ENCODE measurements at places on chromosomes 2 and 18. TPM values are rescaled to one million over a fixed set of nuclear protein-coding genes. Genes with fewer than 3 reads are reported as not detected.

- H3K27me3 ChIP-seq = no peaks in the 10 kb centered on the region
- H3K27ac ChIP-seq = no peak overlapping the region
- no peaks in the 10 kb centered on the region for H3K4me1 ChIP-seq
- H3K4me3 ChIP-seq = no peak overlapping the region
Measured at GRCh38 chr2:150351922-150352321, 135.5 kb downstream of the RND3 start.

GRCh38 chr2:150486539-150487484 is 655 bp downstream of the RND3 start:
- H3K36me3 ChIP-seq = peaks cover 3% of the 10 kb centered on the region
- no peak overlapping the region for H3K27ac ChIP-seq
- DNase-seq = no peak
- peaks cover 57% of the 10 kb centered on the region for H3K27me3 ChIP-seq
- peak overlapping the region; percentile 27 for H3K4me3 ChIP-seq
- H3K4me1 ChIP-seq = peaks cover 11% of the 10 kb centered on the region

DNA sequence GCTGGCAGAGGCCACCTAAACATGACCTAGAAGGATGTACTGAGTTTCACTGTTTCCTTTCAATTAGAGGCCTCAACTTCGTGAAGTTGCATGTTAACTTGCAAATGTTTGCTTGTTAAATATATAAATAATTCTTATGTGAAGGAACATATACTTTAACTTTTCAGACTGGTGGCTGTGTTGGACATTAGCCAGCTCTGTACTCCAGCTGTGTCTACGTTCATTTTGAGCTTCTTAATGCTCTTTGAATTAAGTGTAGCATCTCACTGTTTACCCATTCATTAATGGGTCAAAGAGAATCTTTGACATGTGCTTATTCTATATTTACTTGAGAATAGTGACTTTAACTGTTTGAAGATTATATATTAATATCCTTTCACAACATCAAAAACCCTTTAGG is 823.2 kb upstream of the ID2 start:
- no peaks in the 10 kb centered on the region for H3K36me3 ChIP-seq
- no peak overlapping the region for H3K4me3 ChIP-seq
- no peak overlapping the region for H3K27ac ChIP-seq
- H3K4me1 ChIP-seq = no peaks in the 10 kb centered on the region
- no peaks in the 10 kb centered on the region for H3K27me3 ChIP-seq

DNA sequence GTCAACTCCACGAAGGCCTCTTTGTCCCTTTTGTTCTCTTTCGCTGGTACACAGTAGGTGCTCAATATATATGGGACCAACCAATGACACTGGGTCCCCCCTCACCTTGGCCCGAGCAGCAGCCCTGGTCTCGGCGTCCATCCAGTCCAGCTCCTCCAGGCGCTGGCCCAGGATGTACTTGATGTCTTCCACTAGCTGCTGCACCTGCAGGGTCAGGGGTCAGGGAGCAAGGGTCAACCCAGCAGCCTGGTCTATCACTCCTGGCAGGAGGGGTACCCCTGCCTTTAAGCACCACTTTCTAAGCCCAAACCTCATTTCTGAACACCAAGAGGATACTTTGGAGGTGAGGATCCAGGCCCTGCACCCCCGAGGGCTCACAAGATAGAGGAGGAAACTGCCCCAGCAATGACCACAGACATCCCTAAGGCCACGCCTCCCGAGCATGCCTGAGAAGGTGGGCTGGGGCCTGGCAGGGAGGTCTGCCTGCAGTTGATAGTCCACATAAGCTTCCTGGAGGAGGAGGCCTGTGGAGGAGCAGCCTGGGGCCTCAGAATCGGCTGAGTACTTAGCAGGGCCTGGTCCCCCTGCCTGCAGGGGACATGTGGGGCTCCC is 4.2 kb downstream of the ECEL1 start:
- H3K36me3 ChIP-seq = no peaks in the 10 kb centered on the region
- no peak overlapping the region for H3K4me3 ChIP-seq
- H3K27ac ChIP-seq = no peak overlapping the region
- H3K27me3 ChIP-seq = peaks cover 22% of the 10 kb centered on the region
- H3K4me1 ChIP-seq = peaks cover 7% of the 10 kb centered on the region

GRCh38 chr2:215717501-215718381 is 281.9 kb upstream of the FN1 start:
- H3K4me1 ChIP-seq = peaks cover 4% of the 10 kb centered on the region
- H3K4me3 ChIP-seq = no peak overlapping the region
- DNase-seq = no peak
- H3K27ac ChIP-seq = no peak overlapping the region
- H3K36me3 ChIP-seq = no peaks in the 10 kb centered on the region

DNA sequence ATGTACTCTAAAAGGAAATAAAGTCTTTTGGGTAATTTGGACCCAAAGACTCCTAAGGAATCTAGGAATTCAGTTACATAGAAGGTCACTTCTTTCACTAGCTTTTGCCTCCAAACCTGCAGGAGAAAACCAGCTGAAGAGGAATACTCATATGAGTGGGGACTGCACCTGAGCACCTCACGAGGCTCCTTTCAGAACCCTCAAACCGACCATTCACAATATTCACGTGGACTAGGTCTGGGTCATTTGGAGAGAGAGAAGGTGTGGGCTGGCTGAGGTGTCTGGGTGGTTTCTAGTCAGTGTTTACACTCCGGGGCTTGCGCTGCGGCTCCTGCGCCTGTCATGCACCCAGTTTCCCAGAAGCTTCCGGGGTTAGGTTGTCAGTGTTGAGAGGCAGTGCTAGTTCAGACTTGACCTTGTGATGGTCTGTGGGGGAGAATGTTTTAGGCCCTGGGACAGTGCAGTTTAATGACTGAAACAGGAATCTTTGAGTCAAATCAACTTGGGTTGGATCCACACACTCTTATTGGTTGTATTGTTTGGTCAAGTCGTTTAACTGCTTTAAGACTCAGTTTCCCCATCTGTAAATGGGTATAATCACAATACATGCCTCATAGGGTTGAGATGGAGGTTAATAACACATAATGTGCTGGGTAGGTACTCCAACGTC is 78.4 kb downstream of the LIMS1 start:
- peaks cover 77% of the 10 kb centered on the region for H3K4me1 ChIP-seq
- H3K27ac ChIP-seq = peak overlapping the region; percentile 78
- H3K27me3 ChIP-seq = no peaks in the 10 kb centered on the region
- H3K36me3 ChIP-seq = peaks cover 3% of the 10 kb centered on the region

DNA sequence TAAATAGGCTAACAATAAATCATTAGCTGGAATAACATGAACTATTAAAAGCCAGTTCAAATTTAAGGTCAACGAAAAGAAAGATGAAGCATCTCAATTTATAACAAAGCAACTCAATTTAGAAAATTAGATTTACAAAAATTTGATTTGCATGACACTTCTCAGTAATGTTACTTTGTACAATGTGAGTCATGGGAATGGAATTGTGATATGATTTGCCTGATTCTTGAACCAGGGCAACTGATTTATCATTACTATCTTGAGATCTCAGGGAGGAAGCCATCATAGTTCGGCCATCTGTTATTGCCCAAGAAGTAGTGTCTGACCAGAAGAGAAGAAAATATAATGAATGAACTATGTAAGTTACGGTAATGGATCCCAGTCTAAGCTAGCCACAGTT is 193.1 kb downstream of the RIT2 start:
- no peak for DNase-seq
- no peaks in the 10 kb centered on the region for H3K27me3 ChIP-seq
- H3K36me3 ChIP-seq = no peaks in the 10 kb centered on the region
- no peaks in the 10 kb centered on the region for H3K4me1 ChIP-seq
- H3K27ac ChIP-seq = no peak overlapping the region

DNA sequence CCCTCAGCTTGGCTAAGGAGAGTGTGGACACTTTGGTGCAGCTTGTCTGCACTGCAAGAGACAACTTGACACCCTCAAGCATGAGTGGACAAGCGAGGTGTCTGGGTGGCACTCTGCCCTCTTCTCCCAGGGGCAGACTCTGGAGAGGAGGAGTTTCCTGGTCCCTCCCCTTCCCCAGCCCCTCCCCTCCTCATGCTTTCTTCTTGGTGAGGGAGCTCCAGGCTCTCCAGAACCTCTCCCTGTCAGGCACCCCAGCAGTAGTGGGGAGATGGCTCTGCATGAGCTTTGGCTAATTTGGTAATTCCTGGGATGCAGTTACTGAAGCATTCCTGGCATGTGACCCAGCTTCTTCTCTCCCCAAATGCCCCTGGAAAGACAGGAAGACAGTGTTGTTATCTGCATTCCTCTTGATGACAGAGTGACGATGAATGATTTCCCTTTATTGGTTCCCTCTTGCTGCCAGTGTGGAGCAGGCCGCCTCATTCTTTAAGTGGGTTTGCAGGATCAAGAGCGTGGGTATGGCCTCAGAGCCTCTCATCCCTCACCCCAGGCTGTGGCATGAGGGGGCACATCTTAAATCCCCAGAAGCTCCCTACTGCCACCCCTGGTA is 89.2 kb downstream of the STPG4 start:
- DNase-seq = no peak
- peaks cover 9% of the 10 kb centered on the region for H3K4me1 ChIP-seq
- no peak overlapping the region for H3K27ac ChIP-seq

GRCh38 chr2:202267495-202267894 is 1.9 kb downstream of the NOP58 start:
- no peak overlapping the region for H3K27ac ChIP-seq
- no peaks in the 10 kb centered on the region for H3K27me3 ChIP-seq
- peaks cover 5% of the 10 kb centered on the region for H3K36me3 ChIP-seq
- peak; percentile 30 for DNase-seq
- peaks cover 26% of the 10 kb centered on the region for H3K4me1 ChIP-seq

DNA sequence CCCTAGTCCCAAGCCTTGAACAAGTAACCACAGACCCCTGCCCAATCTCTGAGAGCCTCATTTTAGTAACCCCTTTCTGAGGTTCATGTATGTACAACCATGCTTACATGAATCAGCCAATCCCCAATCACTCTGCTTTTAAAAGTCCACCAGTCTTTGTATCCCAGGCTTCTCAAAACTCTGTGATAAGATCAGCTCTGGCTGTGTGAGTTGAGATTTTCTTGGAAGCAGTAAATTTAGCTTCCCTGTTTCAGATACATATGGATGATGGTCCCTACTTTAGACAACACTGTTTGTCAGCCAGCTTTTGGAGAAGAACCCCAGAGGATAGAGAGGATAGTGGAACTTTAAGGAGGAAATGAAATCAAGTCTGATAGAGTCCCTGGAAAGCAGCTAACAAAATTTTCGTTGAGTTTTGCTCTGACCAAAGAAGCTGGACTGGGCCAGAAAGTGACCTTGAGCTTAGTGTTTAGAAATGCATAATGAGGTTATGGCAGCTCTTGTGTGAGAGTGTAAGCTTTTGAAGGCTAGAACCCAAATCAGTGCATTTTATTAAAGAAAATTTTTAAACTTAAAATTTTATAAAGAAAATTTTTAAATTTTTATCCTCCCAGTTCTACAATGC is 3.7 kb downstream of the ADNP2 start:
- H3K36me3 ChIP-seq = peaks cover 12% of the 10 kb centered on the region
- DNase-seq = no peak
- H3K4me3 ChIP-seq = no peak overlapping the region
- peaks cover 27% of the 10 kb centered on the region for H3K4me1 ChIP-seq
- no peak overlapping the region for H3K27ac ChIP-seq
- no peaks in the 10 kb centered on the region for H3K27me3 ChIP-seq

DNA sequence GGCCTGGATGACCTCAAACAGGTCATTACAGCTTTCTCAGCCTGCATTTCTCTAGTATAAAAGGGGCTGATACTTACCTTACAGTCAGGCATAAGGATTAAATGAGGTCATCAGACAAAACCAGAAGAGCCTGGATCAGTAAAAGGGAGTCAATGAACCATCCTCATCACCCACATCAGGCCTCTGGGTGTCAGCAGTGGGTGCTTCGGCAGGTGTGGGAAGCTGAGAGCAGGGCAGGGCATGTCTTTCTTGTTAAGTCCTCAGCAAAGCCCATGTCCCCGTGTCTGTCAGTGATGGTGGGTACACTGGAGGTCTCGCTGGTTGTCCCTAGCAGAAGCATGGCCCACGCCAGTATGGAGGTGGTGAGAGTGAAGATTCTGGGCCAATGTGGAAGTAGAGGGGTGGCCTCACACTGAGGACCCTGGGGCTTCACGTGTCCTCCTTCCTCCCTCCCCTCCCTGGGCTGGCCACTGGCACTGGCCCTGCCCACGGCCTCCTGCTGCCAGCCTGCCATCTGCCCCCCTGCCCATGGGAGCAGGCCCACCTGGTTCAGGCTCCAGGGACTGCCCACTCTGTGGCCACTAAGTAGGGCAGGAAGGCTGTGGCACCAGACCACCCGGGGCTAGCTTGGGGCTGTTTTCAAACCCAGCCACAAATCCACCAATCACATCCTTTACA is 4.4 kb downstream of the ADRA2B start:
- peaks cover 9% of the 10 kb centered on the region for H3K27me3 ChIP-seq
- no peak overlapping the region for H3K4me3 ChIP-seq
- no peak overlapping the region for H3K27ac ChIP-seq
- DNase-seq = no peak

GRCh38 chr2:31246184-31246852 is 12.4 kb downstream of the EHD3 start:
- H3K4me3 ChIP-seq = no peak overlapping the region
- H3K27ac ChIP-seq = no peak overlapping the region

GRCh38 chr2:109411640-109412325 is 202.0 kb downstream of the SEPTIN10 start:
- no peaks in the 10 kb centered on the region for H3K4me1 ChIP-seq
- H3K4me3 ChIP-seq = no peak overlapping the region
- no peak for DNase-seq
- H3K27me3 ChIP-seq = no peaks in the 10 kb centered on the region
- no peak overlapping the region for H3K27ac ChIP-seq
- H3K36me3 ChIP-seq = no peaks in the 10 kb centered on the region

DNA sequence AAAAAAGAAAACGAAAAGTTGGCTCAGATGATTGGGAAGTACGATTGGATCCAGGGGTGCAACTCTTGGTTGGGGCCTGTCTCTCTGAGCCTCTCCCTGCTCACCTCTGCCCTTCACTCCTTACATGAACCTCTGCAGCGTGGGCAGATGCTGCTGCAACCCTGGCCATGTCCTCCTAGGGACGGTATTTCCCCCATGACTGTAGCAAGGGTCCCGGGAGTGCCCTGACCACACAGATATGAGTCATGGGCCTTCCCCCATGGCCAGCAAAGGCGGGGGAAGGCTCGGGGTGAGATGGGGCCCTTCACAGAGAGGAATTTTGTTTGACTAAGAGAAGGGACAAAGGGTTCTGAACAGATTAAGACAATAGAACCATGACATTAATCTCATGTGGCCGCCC is 129.0 kb downstream of the NCK2 start:
- H3K4me3 ChIP-seq = no peak overlapping the region
- H3K4me1 ChIP-seq = peaks cover 76% of the 10 kb centered on the region
- peak overlapping the region; percentile 60 for H3K27ac ChIP-seq
- no peaks in the 10 kb centered on the region for H3K27me3 ChIP-seq

CHRND gene
- not detected for total RNA-seq

OR6B2 gene
- total RNA-seq = not detected

GAREM2 gene
- 2.9 TPM for total RNA-seq

GPR155 gene
- 38.1 TPM for total RNA-seq

SEPTIN10 gene
- 1.8 TPM for total RNA-seq

ARHGEF33 gene
- total RNA-seq = not detected

HOXD9 gene
- total RNA-seq = not detected

LRP1B gene
- not detected for total RNA-seq

REEP1 gene
- 0.17 TPM for total RNA-seq

MYOM1 gene
- total RNA-seq = 0.71 TPM

All from activated CD4-positive, alpha-beta T cell treated with anti-CD3 and anti-CD28 coated beads, Interleukin-2, amount 10 ng/mL, durations not matched to agents 7 days and 5 days (primary cell).